ENCODE measurements at places on chromosomes 3 and 15. TPM values are rescaled to one million over a fixed set of nuclear protein-coding genes. Genes with fewer than 3 reads are reported as not detected.

LPP gene
- 3.5 TPM for polyA plus RNA-seq

SCAANT1 gene
- not detected for polyA plus RNA-seq

WDR49 gene
- polyA plus RNA-seq = 0.04 TPM

SEMA3G gene
- polyA plus RNA-seq = 3.5 TPM

SLC22A13 gene
- not detected for polyA plus RNA-seq

ADCY5 gene
- 2.0 TPM for polyA plus RNA-seq
